ENCODE measurements at places on chromosomes 5 and 9.

DNA sequence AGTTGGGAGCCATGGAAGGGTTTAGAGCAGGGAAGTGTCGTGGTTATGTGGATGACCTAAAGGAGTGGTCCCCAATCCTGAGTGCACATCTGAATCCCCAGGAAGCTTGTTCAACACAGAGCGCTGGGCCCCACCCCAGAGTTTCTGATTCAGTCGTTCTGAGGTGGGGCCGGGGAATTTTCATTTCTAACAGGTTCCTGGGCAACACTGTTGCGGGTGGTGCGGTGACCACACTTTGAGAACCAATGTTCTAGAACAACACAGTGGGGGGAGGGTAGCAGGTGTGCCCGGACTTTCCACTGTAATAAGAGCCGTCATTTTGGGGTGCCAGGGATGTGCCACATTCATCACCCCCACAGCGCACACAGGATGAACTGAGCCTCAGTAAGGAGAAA, 39.3 kb downstream of the DUSP1 start:
- no peaks in the 10 kb centered on the region for H3K36me3 ChIP-seq
- H3K27ac ChIP-seq: peak overlapping the region; percentile 94
- peaks cover 49% of the 10 kb centered on the region for H3K4me1 ChIP-seq

DNA sequence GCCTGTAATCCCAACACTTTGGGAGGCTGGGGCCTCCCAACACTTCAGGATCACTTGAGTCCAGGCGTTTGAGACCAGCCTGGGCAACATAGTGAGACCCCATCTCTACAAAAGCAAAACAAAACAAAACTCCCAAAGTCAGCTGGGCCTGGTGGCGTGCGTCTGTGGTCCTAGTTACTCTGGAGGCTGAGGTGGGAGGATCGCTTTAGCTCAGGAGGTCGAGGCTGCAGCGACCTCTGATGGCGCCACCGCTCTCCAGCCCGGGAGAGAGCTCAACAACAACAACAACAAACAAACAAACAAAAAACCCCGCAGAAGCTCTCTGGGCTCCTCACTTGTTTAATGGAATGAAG, 528 bp downstream of the ACOT12 start:
- DNase-seq: no peak
- no peaks in the 10 kb centered on the region for H3K36me3 ChIP-seq
- H3K4me1 ChIP-seq: peaks cover 6% of the 10 kb centered on the region
- no peaks in the 10 kb centered on the region for H3K27me3 ChIP-seq

DNA sequence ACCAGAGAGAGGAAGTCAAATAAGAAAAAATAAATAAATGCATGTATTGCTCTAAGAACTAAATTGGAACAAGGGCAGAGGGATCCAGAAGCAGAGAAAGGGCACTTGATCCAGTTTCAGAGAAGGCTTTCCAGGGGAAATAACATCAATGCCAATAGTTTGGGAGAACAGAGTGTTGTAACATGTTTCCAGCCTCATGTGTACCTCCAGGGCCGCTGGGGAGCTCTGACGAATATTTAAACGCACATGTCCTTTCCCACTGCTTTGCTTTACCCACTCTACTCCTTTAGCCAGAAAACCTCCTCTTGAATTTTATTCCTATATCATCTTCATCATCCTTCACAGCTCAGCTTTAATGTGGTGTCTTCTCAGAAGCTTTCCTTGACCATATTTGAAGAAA, 233.7 kb downstream of the ENC1 start:
- no peaks in the 10 kb centered on the region for H3K27me3 ChIP-seq
- H3K36me3 ChIP-seq: no peaks in the 10 kb centered on the region
- DNase-seq: no peak

GRCh38 chr5:40385544-40385943, 294.2 kb upstream of the PTGER4 start:
- peaks cover 6% of the 10 kb centered on the region for H3K4me1 ChIP-seq
- H3K36me3 ChIP-seq: no peaks in the 10 kb centered on the region
- no peak overlapping the region for H3K4me3 ChIP-seq
- H3K27me3 ChIP-seq: no peaks in the 10 kb centered on the region
- DNase-seq: no peak

GRCh38 chr9:77898864-77899263, 132.7 kb downstream of the GNAQ start:
- no peaks in the 10 kb centered on the region for H3K36me3 ChIP-seq
- peaks cover 11% of the 10 kb centered on the region for H3K4me1 ChIP-seq
- no peak for DNase-seq
- H3K27ac ChIP-seq: no peak overlapping the region
- no peaks in the 10 kb centered on the region for H3K27me3 ChIP-seq

- no peak overlapping the region for H3K4me3 ChIP-seq
- no peaks in the 10 kb centered on the region for H3K4me1 ChIP-seq
- H3K27ac ChIP-seq: no peak overlapping the region
- H3K27me3 ChIP-seq: no peaks in the 10 kb centered on the region
Measured at GRCh38 chr9:89536600-89536999, 38.7 kb upstream of the SEMA4D start.

DNA sequence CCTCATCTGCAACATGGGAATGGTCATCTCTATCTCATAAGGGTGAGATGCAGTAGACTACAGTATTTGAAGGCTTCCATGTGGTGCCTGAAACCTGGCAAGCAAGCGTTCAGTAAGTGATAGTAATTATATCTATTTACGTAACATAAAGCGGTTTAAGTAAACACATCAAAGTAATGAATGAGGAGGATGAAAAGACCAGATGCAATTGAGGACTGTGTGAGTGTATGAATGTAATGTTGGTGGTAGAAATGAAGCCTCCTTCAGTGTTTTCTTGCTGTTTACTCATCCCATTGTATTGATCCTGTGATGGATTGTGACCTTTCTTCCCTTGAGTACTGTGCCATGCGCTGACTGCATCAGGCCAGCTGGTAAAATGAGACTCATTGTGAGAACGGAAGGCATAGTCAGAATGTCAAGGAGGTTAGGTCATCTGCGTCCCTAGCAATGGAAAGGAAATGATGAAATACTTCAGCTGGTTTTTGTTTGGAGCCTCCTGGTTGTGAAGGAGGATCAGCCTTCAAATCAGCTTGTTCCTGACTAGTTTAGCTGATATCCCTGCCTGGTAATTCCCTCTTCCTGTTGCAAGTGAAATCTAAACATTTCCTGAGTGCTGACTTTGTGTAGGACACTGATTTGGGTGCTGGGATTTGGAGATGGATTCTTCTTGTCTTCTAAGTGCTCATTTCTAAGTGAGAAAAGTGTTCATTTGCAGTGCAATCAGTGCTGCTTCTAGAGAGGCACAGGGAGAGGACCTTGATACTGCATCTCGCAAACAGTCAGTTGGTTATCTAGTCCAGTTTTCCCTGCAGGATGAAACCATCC, 35.6 kb downstream of the TNFSF8 start:
- H3K27ac ChIP-seq: no peak overlapping the region
- H3K4me1 ChIP-seq: peaks cover 8% of the 10 kb centered on the region
- no peak for DNase-seq
- no peak overlapping the region for H3K4me3 ChIP-seq

GRCh38 chr9:85155352-85155751, 485.8 kb downstream of the NTRK2 start:
- no peaks in the 10 kb centered on the region for H3K36me3 ChIP-seq
- H3K4me3 ChIP-seq: no peak overlapping the region
- H3K4me1 ChIP-seq: no peaks in the 10 kb centered on the region
- DNase-seq: no peak

GRCh38 chr9:75168270-75169178, 80.2 kb downstream of the OSTF1 start:
- H3K4me3 ChIP-seq: no peak overlapping the region
- H3K36me3 ChIP-seq: peaks cover 6% of the 10 kb centered on the region
- H3K27me3 ChIP-seq: no peaks in the 10 kb centered on the region
- H3K4me1 ChIP-seq: no peaks in the 10 kb centered on the region
- H3K27ac ChIP-seq: no peak overlapping the region
- DNase-seq: no peak

DNA sequence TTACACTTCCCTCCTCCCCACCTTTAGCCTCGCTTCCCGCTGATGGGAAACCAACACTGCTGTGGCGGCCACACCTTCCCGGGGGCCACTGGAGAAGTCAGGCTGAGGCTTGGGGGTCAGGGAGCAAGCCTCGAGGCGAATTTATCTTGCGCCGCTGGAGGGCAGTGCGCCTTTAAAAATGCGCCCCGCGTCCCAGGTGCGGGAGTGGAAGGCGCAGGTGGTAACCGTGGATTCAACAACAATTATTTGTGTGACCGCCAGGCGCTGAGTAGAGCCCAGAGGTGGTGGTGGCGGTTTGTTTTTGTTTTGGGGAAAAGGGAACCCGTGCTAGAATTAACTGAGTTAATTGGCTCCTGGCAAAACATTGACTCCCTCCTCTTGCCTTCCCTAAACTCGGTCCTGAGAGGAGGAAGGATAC, 1.1 kb downstream of the CFAP77 start:
- H3K4me3 ChIP-seq: peak overlapping the region; percentile 72
- H3K36me3 ChIP-seq: no peaks in the 10 kb centered on the region
- H3K27ac ChIP-seq: no peak overlapping the region
- no peaks in the 10 kb centered on the region for H3K27me3 ChIP-seq
- H3K4me1 ChIP-seq: peaks cover 23% of the 10 kb centered on the region

All from thoracic aorta (tissue), 2 donors.